CD4-positive, alpha-beta T cell treated with Interleukin-10 for 1 hour (primary cell): ENCODE measurements at places on chromosomes 3 and 15.
A peak's percentile ranks its signal among the peaks of the same experiment; 100 is the strongest.

GRCh38 chr3:8608791-8609467 lies 35.7 kb downstream of the SSUH2 start:
- no peak for DNase-seq

DNA sequence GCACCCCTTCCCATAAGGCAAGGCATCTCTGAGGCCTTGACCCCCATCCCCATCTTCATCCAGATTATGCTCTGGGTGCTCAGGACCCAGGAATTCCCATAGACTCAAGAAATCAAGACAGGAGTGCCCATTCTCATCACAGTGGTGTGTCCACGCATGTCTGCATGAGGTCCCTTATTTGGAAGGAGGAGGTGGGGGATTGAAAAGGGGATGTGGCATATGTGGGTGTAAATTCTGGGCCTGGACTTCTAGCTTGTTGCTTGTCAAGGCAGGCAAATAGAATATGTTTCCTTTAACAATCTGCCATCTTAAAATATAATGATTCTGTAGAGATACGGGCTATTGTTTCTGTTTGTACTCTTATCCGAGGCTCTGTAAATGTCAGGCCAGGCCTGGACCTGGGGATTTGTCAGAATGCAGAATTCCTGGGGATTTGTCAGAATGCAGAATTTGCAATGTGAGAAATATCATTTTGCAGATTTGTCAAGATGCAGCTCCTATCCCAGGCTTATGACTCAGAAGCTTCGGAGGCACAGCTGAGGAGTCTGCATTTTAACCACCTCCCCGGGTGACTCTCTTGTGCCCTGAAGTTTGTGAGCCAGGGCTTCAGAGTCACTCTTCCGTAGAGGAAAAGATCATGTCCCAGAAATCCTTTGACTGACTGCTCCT lies 157.8 kb downstream of the SV2B start:
- DNase-seq = no peak

DNA sequence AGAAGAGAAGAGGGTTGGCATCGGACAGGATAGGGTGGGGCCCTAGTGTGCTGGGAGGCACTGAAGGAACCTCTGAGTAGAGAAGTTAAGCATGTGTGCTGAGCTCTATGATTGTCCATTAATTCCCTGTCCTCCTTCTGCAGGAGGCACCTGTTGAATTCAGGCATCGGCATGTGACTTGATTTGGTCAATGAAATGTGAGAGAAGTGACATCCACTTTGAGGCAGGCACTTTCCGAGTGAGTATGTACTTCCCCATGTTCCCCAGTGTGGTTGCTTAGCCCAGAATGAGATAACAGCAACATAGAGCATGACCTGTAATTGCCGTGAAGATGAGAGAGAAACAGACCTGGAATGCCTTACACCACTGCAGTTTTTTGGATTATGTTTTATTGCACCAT lies 224.8 kb downstream of the RPLP1 start:
- DNase-seq = no peak

DNA sequence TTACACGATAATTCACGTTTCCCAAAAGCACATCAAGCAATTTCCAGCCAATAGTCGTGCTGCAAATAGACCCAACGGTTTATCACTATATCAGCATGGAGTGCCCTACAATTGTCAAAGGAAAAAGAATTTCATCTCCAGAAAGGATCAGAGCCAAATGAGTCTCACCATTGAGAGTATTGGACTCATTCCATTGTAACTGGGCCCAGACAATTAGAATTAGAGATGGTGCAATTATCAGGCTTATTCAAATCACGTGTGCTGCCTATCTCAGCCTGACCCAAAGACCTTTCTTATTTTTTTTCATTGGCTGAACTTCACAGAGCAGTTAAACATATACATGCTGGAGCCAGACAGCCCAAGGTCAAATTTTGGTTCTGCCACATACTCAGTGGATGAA lies 87.0 kb upstream of the LRTM1 start:
- no peak for DNase-seq

DNA sequence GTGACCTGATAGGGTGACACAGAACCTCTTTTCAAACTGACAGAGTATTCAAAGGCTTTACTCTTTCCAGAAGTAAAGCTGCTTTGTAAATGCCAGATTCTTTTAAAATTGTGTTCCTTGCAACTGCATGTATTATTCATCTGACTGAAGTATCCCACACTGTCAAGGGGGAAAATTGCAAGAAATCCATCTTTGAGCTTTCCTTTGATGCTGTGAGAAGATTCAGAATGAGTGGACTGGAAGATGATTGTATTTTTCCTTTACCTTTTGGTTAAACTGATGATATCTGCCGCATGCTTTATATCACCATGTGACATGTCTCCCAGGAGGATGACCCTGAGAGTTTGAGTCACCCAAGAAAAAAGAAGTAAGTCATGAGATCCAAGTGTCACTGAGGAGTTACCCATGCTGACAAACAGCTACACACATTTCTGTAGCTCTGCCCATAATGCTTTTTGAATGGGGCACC lies 250.8 kb upstream of the CBLB start:
- no peak for DNase-seq

- no peak for DNase-seq
These were observed 139.5 kb upstream of the EIF1B start for GRCh38 chr3:40169983-40170382.

DNA sequence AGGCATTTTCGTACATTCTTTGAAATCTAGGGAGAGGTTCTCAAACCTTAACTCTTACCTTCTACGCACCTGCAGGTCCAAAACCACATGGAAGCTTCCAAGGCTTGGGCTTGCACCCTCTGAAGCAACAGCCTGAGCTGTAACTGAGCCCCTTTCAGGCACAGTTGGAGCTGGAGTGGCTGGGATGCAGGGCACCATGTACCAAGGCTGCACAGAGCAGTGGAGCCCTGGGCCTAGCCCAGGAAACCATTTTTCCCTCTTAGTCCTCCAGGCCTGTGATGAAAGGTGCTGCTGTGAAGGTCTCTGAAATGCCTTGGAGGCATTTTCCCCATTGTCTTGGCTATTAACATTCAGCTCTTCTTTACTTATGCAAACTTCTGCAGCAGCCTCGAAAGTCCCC lies 66.9 kb upstream of the ZBED2 start:
- DNase-seq = no peak

DNA sequence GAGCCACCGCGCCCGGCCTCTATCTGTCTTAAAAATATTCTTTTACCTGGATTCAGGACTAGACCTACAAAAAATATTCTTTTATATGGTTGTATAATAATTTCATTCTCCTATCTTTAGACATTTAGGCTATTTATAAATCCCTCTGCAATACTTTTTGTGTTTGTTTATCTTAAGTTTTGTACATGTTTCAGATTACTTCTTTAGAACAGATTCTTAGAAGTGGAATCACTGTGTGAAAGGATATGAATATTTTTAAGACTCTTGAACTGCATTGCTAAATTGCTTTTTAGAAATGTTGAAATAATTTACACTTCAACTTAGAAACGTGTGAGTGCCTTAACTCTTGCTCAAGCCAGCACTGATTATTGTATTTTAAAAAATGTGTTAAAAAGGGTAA lies 131.3 kb upstream of the PTX3 start:
- no peak for DNase-seq

- no peak for DNase-seq
These were observed 10.2 kb downstream of the MRPS22 start for GRCh38 chr3:139353920-139354556.

DNA sequence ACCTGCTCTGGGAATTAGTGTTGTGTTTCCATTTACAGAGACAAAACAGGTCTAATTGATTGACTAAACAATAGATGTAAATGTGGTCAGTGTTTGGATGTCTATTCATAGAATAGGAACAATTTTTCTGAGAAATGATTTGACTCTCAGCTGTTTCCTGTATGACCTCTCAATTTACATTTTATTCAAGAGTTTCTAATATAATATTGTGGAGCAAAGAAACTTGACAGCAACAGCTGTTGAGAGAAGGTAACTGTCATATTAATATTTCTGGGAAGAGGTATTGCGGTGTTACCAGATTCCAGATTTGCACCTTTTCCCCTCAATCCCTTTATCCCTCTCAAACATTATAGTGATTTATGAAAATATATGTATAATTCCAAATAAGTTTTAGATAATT lies 3.7 kb upstream of the NR1I2 start:
- no peak for DNase-seq

DNA sequence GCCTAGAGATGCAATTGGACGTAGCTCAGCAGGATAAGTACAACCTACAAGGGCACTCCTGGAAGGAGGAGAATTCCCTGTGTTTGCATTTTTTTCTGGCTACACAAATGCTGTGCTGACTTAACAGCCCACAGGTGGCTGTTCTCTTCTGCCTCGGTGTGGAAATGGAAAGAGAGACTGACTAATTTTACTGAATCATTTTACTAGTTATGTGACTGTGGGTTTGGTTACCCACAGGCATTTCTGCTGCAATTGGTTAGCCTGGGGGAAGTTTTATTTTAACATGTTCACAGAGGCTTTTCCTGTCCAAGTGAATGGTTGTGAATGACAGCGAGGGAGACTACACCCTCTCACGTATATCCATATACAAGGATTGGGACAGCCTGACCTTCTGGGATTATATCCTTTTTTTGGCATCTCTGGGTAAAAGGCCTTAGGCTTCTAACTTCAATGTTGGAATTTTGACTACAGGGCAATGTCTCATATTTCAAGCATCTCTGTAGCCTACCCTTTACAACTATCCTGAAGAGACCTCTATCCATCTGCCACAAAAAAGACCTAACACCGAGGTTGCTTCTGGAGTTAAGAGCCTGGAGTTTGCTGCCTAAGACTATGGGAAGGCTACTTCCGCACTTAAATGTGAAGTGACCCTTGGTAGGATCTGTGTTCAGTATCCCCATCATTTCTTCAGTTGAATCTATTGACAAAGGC lies 67.2 kb upstream of the TP63 start:
- no peak for DNase-seq

DNA sequence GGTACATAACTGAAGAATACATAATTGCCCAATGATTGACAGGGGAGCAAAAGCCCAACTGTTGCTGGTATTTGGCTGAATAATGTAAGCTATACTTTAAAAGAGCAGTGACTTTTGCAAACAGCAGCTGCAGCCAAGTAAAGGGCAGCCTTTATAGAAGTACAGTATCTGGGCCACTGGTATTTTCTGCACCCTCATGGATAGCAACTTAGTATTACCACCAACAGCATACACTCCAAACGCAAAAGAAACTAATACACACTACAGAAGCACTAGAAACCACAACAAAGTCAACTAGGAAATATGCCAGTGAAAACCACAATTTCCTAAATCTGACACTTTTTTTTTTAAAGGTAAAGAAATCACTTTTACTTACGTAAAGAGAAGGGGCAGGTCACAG lies 206.1 kb downstream of the TIGIT start:
- peak; percentile 39 for DNase-seq

DNA sequence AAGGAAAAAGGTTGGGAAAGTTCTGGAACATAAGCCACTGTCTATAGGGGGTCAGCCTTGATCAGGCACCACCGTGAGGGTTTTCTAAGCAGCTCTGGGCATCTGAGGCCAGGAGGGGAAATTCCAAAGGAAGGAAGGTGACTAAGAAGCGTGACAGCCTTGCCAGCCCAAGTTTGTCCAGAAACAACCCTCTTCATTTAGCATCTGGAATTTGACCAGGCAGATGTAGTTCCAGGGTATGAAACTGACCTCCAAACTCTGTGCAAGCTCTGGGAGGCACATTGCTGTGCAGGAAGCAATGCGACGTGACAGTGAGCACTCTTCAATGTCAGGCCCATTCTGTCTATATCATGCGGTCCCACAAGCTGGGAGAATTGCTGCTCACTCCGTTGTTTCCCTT lies 85.4 kb upstream of the TPM1 start:
- DNase-seq = no peak

GRCh38 chr3:106299300-106300098 lies 430.7 kb upstream of the CBLB start:
- peak; percentile 2 for DNase-seq

DNA sequence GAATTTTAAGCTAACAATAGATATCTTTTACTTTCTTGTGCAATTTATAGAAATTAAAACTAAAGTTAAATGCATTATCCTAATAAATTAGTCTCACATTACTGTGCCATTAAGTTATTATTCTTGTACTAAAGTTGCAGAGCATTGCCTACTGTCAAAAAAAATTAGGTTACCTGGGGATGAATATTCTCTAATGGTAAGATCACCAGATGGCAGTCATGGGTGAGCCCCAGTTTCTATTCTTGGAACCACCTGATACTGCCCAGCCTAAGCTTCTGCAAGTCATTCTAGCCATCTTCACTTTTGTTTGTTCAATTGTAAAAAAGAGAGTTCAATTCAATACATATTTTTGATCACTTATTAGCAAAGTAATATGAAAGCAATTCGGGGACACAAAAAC lies 213.2 kb downstream of the CADM2 start:
- no peak for DNase-seq

GRCh38 chr3:195270079-195270816 lies 711 bp downstream of the XXYLT1 start:
- DNase-seq = peak; percentile 20

- DNase-seq = no peak
These were observed 12.4 kb downstream of the GLYCTK start for GRCh38 chr3:52299879-52300611.

DNA sequence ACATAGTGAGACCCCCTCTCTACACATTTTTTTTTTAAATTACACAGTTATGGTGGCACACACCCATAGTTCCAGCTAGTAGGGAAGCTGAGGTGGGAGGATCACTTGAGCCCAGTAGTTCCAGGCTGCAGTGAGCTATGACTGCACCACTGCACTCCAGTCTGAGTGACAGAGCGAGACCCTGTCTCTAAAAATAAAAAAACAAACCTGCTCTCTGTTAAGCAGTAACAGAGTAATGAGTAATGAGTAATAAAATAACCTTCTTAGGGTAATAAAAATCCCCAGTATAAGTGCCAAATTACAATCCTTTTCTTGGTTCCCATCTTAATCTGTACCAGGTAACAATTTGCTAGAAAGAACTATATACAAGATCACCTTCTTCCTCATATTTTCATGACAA lies 65.9 kb upstream of the PLXND1 start:
- no peak for DNase-seq

- DNase-seq = no peak
These were observed 70.7 kb upstream of the UBE2E1 start for GRCh38 chr3:23735062-23735461.

GRCh38 chr15:70504299-70504951 lies 258.9 kb downstream of the UACA start:
- peak; percentile 43 for DNase-seq

- no peak for DNase-seq
These were observed 215.2 kb upstream of the ADAMTS9 start for GRCh38 chr3:64903006-64903405.

- no peak for DNase-seq
These were observed 30.2 kb downstream of the DAG1 start for GRCh38 chr3:49500205-49500731.

GRCh38 chr3:195219351-195220230 lies 51.4 kb downstream of the XXYLT1 start:
- no peak for DNase-seq

DNA sequence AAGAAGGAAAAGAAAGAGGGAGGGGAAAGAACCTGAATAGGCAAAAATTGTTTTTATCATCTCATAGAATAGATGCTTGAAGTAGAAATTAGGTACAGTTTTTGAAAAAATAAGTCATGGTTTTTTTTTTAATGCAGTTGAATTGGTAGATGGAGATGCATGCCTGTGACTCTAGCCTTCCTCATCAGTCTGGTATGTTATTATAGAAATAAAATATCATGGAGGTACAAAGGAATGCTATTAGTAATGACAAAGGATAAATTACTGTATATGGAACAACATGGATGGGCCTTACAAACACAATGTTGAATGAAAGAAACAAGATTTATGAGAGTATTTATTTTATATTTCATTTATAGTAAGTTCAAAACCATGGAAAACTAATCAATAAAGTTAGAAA lies 162.4 kb upstream of the GALNT15 start:
- DNase-seq = no peak
